Substantia nigra (tissue), 51 donors: ENCODE measurements at places on chromosomes 4 and X.

- DNase-seq = no peak
These were observed 273.5 kb downstream of the DCHS2 start for GRCh38 chr4:154218051-154218450.

- DNase-seq = no peak
These were observed 241.3 kb downstream of the CFAP299 start for GRCh38 chr4:80576796-80577195.

DNA sequence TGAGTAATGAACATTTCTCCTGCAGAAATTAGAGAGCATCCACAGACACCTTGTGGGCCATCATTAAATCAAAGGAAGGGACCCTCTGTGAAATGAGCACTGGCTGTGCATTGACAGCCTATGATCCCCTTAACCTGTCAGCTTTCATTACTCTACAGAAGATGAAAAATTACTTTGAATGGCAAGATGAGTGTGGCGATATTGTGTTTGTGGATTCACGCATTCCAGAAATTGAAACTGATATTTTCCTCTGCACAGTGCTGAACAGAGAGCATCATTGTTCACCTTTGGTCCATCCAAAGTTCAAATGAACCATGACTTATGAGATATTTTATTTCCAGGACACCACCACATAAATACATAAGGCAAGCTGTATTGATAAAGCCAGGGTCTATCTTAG, 374.8 kb upstream of the ANXA10 start:
- no peak for DNase-seq

DNA sequence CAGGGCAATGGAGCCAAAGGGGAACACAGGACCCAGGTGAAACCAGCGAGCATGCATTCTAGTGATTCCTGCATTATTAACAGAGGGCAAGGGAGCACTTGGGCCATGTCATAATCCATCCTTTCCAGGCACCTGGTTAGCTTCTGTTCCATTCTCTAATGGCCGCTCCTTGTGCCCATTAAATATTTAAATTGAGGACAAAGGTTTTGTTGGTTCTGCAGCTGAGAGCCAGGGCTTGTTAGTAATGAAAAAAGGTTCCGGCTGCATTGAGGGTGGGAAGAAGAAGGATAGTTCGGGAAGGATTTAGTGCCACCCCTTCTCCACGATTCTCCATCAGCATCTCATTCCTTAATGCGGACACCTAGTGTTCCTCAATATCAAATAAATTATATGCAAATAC, 13.6 kb downstream of the SOD3 start:
- no peak for DNase-seq

- no peak for DNase-seq
These were observed 3.3 kb upstream of the RELL1 start for GRCh38 chr4:37689353-37690095.

- DNase-seq = no peak
These were observed 712.3 kb downstream of the C4orf33 start for GRCh38 chr4:129808242-129808641.

GRCh38 chr4:104365618-104366017, 129.1 kb downstream of the CXXC4 start:
- no peak for DNase-seq

GRCh38 chr4:26235500-26235899, 85.3 kb upstream of the RBPJ start:
- DNase-seq = peak; percentile 3

- DNase-seq = no peak
These were observed 245.1 kb upstream of the SLC7A11 start for GRCh38 chr4:138487230-138487629.

DNA sequence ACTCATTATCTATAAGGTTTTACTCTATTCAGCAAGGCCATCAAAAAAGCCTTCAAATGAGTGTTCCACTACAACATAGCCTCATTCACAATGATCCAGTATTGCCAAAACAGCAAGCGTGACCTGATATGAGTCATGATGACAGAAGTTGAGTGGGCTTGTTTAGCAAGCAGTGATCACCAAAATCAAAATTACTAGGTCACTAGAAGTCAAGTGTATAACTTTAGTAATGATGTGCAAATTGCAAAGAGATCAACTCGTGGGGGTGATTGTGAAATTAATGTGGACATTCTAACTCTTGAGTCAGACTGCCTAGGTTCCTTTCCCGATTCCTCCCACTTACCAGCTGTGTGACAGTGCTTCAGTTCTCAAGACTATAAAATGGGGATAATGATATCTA, 124.5 kb downstream of the CHM start:
- no peak for DNase-seq

DNA sequence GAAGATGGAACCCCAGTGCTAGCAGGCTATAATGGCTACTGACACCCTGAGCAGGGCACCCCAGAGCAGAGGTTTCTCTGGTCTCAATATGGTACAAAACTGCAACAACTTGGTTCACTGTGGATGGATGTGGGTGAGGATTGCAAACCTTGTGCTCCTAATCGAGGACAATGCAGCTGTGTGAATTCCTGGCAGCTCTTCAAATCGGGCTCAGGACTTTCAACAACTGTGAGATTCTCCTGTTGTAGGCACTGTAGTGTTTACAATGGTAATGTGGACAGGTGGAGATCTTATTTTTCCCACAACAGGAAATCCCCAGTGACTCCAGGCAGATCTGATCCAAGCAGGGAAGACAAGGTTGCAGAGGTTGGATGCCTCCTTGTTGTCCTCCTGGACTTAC, 101.5 kb downstream of the RCHY1 start:
- no peak for DNase-seq

DNA sequence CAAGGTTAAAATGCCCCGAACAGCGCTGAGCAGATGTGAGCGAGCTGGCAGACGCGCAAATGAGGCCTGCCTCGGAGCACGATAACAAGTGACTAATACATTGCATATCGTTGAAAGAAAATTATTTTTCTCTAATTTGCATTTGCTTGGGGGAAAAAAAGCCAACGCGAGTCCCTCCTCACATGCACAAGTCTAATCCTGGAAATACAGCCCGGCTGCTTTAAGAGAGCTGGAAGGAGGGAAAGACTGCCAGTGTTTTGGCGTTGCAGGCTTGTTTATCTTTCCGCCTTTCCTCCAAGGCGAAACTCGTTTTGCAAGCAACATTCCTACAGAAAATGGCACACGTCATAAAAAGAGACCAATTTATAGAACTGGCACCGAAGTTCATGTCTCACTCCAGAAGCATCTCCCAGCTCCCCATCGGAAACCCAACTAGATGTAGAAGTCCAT, 12.6 kb downstream of the BCOR start:
- no peak for DNase-seq

DNA sequence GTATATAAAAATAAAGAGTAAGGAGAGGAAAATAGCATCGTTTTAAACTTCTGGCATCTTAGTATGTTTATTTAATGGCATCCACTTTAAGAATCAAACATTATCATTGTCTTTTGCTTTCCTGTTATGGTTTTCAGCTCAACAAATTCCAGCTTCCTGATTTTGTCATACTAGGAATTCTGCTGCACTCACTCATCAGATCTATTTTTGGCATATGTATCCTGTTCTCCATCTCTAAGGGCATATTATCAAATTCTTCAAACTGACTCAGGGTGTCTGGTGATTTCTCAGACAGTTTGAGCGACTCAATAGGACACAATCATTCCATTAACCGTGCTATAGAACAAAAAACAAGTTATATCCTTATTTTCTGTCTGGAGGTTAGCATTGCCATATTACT, 248.5 kb upstream of the DIAPH2 start:
- DNase-seq = no peak

GRCh38 chrX:84415140-84415539, 87.1 kb downstream of the HDX start:
- no peak for DNase-seq

GRCh38 chrX:3142259-3143042, 101.2 kb downstream of the ARSF start:
- DNase-seq = no peak

DNA sequence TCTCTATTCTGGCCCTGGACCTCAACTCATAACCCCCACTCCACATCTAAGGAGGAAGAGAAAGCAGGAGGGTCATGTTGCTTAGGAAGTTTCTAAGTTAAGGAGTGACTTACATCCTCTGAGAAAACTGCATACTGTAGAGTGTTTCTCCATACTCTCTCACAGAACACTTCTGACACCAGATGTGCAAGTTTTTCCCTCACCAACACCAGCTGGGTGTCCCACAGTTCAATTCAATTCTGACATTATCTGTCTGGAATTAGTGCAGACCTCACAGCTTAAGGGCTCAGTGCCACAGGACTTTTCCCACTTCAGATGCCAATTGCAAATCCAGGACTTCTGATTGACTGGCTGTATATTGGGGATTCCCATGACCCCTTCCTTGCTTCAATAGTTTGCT, 89.0 kb upstream of the SFRP2 start:
- DNase-seq = no peak

DNA sequence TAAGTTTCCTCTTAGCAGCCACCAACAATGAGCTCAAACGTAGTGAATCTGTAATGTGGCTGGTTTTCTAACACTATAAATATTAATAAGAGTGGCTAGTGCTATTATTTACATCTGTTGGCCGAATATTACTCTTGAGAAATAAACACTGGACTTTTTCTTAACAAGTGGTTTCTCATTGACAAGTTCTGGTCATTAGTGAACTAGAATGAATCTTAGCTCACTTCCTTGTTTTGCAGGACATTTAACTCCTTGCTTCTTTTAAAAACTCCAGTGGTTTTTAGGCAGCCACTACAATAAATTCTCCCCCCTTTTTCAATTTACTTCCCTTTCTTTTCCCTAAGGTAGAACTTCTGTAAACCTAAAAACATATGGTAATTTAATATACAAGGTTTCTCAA, 177.2 kb downstream of the ARAP2 start:
- DNase-seq = no peak

GRCh38 chr4:86890790-86891189, 1.4 kb downstream of the C4orf36 start:
- no peak for DNase-seq

DNA sequence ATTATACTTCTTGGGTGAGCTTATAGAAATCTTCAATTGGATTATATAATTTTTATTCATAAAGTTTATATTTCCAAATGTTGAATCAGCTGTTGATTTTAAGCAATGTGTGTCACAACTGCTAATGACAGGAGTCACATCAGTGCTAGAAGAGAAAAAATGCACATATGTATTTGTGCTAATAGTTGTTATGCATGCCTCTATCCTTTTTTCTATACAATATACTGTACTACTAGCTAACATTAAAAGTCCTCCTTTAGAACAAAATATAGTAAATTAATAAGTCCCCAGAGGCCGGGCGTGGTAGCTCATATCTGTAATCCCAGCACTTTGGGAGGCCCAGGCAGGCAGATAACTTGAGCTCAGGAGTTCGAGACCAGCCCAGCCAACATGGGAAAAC, 23.7 kb upstream of the HNRNPD start:
- no peak for DNase-seq

DNA sequence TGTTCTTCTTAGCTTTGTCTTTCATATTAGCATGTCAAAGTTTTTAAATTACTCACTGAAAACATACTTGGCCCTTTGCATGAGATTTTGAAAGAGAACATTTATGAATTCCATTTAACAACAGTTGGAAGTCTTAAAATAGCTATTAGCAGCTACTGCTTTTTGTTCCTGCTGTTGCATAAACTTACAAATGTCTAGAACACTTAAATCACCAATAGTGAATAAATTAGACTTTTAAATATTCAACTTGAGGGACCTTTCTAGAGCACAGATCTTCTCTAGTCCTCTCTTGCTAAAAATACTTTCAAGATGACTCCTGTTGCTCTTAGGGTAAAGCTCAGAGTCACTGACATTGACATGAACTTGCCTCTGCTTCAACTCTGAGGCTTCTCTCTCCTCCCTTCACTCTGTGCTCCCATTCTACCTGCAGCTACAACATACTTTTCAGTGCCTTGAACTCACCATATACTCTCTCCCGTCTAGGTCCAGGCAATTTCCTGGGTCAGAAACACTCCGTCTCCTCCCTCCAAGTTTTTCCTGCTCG, 15.8 kb upstream of the TXK start:
- no peak for DNase-seq

GRCh38 chrX:14362721-14363120, 166.6 kb upstream of the GLRA2 start:
- DNase-seq = no peak

DNA sequence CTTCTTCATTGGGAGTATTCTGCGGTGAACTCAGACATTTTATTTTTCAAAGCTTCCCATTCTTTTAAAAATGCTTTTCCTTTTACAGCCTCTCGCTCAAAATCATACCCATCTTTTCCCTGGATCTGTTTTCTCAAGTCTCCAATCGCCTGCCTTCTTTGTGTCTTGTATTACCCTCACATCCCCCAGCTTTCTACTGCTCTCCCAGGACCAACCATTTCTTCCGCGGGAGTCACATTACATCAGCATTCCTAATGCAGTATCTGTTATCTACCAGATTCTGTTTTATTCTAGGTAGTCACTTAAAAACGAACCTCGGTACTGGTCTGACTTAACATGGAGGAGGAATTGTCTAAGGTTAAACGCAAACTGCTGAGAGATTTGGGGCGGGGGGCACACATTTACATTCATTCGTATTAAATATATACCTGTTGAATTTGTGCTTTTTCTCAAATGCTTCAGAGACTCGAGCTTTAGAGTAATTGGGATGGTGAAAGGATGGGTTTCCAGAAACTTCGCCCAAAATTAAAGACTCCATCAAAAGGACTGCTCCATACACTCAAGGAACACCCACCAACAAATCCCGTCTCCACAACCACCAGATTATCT, 493 bp upstream of the UCHL1 start:
- peak; percentile 23 for DNase-seq

- no peak for DNase-seq
These were observed 66.0 kb downstream of the TRMT44 start for GRCh38 chr4:8506373-8507195.

- DNase-seq = no peak
These were observed 126.2 kb downstream of the MAPK10 start for GRCh38 chr4:86233681-86234080.
